ENCODE measurements at places on chromosomes 12 and 14.

- no peak for DNase-seq
Measured at GRCh38 chr12:124768452-124769162, 95.1 kb downstream of the SCARB1 start.

GRCh38 chr12:65463082-65463481 lies 184.6 kb downstream of the MSRB3 start:
- DNase-seq = no peak

DNA sequence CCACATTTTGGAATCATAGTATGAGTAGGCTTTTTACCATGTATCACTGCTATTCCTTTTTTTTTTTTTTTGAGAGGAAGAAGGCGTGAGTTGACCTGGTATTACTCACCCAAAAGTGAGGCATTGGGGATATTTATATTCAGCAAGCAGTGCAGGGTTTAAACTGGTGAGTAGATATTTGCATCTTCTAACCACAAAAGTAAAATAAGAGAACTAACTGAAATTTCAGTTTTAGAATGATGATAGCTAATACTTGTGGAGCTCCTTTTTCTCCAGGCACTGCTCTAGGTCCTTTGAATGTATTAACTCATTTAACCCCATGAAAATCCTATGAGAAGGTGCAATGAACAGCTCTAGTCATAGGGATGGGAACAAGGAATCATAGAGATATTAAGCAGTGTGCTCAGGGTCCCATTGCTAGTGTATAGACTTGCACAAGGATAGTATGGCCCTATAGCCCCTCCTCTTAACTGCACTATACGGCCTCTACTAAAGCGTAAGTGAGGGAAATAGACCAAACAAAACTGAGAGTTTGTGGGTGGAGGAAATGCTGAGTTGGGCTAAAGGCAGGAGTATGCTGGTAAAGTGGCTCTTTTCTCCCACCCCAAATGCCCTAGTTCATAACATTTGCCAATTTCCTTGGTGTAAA lies 104.3 kb upstream of the MAX start:
- no peak for DNase-seq

GRCh38 chr12:126355346-126355745 lies 1290.1 kb downstream of the AACS start:
- DNase-seq = no peak

DNA sequence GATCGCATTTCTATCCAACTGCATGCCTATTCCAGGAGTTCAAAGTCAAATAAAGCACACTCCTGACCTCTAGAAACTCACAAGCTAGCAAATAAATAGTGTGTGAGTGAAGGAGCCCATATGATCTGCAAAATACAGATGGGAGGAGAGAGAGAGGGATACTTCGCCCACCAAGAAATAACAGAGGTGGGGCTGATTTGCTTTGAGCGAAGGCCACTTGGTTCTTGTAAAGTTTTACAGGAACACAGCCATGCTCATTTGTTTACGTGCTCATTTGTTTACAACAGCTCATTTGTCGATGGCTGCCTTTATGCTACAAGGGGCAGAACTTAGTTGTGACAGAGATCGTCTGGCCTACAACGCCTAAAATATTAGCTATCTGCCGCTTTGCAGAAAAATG lies 63.4 kb upstream of the GPATCH2L start:
- DNase-seq = no peak

DNA sequence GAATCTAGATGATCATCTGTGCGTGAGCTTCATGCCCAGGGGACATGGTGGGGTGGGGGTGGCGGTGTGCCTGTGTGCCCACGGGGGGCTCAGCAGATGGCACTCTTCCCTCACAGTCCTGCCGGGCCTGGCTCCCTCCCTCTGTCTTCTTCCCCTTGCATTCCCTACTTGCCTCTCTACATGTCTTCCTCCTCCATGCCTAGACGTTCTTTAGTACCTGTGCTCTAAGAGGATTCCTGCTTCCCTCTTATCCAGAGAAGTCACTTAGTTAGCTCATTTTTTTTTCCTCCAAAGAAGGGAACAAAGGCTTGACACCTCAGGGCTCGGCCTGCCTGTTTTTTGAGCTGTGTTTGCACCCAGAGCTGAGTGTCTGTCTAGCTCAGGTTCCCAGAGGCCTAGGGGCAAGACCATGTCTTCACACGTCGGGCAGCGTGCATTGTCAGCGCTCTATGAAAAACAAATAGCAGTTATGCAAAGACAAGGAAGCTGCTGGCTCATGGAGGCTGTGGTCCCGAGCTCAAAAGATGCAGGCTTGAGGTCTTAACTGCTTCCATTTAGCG lies 48.8 kb downstream of the NINJ2 start:
- no peak for DNase-seq

- DNase-seq = no peak
Measured at GRCh38 chr12:95205685-95206084, 11.6 kb downstream of the FGD6 start.

- no peak for DNase-seq
Measured at GRCh38 chr12:101490286-101490920, 15.3 kb downstream of the SPIC start.

DNA sequence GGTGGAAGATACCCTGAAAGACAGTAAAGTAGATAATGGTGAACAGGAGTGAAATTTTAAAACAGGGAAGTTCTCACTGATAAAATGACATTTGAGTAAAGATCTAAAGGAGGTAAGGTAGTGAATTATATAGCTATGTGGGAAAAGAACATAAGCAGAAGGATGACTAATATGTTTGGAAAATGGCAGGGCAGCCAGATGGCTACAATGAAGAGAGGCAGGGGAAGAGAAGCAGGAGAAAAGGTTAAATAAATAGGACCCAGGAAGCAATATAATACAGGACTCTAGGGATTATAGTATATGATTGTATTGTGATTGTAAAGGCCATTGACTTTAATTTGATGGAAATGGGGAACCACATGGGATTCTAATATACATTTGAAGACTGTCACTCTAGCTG lies 33.0 kb downstream of the SCFD1 start:
- no peak for DNase-seq

- DNase-seq = no peak
Measured at GRCh38 chr12:32151086-32151485, 44.4 kb downstream of the BICD1 start.

DNA sequence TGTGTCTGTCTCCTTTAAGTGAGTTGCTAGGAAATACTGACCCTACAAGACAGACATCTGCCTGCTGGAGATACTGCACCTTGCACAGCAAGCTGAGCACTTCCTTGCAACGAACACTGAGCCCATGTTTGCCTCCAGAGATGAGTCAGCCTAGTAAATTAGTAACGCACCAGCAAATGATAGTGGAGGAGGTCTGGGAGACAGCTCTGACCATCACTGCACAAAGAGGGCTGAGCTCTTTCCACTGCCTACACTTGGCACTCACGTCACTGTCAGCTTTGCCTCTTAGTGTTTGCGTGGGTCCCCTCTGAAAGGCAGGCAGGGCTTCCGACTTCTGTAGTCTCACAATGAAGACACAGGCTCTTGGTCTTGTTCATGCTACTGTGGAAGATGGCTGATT lies 109.0 kb downstream of the APAF1 start:
- no peak for DNase-seq

- no peak for DNase-seq
Measured at GRCh38 chr12:108302403-108303311, 36.5 kb downstream of the CMKLR1 start.

DNA sequence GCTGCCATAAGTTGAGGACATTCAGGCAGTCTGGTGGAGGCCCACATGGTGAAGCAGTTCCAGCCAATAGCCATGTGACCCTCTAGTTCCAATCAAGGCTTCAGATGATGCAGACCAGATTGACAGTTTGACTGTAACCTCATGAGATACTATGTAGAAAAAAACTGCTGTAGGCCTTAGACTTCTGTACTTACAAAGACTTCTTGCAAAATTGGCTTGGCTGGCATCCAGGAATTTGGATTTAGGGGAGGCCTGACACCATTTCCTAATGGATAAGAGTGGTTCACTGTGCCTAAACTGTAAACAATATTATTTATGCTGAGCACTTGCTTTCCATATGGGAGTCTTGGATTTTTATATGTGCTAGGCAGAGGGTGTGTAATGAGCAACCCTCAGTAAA lies 76.4 kb downstream of the RGS6 start:
- no peak for DNase-seq

DNA sequence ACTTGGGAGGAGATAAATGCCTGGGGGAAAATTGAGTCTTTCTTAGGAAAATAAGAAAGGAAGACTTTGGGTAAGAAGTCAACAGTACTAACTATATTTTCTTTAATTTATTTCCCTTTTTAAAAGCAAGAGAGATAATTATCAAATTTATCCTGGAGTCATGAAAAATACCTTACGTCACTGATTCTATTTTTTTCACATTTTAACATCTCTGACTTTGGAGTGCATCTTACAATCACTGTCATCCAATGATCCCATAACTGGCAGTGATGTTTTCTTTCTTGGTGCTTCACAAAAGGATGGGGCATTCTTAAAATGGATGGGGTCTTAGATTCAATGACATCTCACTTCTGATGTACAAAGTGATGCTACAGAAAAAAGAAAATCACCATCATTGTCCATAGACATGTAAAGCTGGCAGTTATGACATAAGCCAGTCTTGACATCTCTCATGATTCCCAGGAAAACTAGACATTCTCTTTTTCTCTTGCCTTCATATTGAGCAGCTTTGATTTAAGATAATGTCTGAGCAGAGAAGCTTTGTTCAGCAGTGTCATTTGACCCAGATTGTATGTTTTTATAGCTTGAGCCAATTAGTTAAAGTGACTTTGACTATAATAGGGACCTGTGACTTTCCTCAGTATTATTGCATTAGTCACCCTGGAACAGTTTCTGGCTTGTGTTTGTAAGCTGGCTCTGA lies 236.2 kb downstream of the EGLN3 start:
- no peak for DNase-seq

DNA sequence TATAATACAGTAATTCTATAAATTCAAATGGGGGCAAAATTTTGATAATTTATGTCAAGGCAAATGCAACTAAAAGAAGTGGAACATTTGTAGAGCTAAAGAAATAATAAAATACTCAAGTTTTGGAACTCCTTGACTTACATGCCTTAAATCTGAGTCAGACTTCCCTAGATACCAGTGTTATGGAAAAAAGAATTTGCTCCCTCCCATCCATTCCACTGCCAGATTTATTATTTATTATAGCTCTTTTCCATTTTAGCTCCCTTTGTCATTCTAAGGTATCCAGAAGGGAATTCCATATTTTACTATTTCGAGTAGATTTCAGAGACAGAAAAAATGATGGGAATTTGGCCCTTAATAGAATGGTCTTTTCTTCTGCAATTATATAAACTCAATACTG lies 44.0 kb downstream of the RHOJ start:
- DNase-seq = no peak

GRCh38 chr12:72178871-72179270 lies 93.3 kb upstream of the TRHDE start:
- no peak for DNase-seq

- DNase-seq = no peak
Measured at GRCh38 chr14:76946753-76947077, 81.8 kb downstream of the IRF2BPL start.

GRCh38 chr14:22524115-22524783 lies 64.8 kb downstream of the DAD1 start:
- DNase-seq = no peak

GRCh38 chr12:28681980-28682379 lies 467.1 kb upstream of the FAR2 start:
- DNase-seq = no peak

DNA sequence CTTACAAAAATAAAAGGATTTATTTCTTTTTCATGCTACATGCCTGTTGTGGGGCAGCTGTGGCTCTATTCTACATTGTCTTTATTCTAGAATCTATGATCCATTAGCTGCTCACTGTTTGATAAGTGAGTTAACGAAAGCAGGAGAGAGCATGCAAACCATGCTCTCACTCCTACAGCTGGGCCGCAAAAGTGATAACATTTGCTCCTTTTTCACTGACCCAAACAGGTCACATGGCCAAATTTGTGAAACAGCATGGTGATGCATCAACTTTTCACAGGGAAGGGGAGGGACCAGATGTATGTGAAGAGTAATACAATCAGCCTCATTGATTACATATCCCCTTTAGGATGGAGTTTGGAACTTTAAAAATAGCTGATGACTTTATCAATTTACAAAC lies 456.9 kb upstream of the SYT1 start:
- DNase-seq = no peak

Data from stimulated activated CD8-positive, alpha-beta memory T cell treated with anti-CD3 and anti-CD28 coated beads, Interleukin-15, amount 100 ng/mL, for 1 hour (primary cell).